ENCODE measurements at places on chromosomes 1 and 21. TPM values are rescaled to one million over a fixed set of nuclear protein-coding genes. Genes with fewer than 3 reads are reported as not detected.

PCBP3 gene
- total RNA-seq = not detected

C1orf87 gene
- not detected for total RNA-seq

SDC3 gene
- total RNA-seq = 0.66 TPM

CRNN gene
- total RNA-seq = not detected

EVA1C gene
- 18.1 TPM for total RNA-seq

RNU1-2 gene
- total RNA-seq = 3,916 TPM

TOR3A gene
- 21.5 TPM for total RNA-seq

LCE1E gene
- not detected for total RNA-seq

ADGRB2 gene
- not detected for total RNA-seq

Measured in naive thymus-derived CD8-positive, alpha-beta T cell (primary cell).